Activated naive CD8-positive, alpha-beta T cell treated with anti-CD3 and anti-CD28 coated beads for 36 hours (primary cell): ENCODE measurements at places on chromosomes 1 and 21.
A peak's percentile ranks its signal among the peaks of the same experiment; 100 is the strongest.

- no peak for DNase-seq
Observed at GRCh38 chr1:180616439-180616838, 15.4 kb upstream of the XPR1 start.

- no peak for DNase-seq
Observed at GRCh38 chr1:199205740-199206441, 567.1 kb downstream of the PTPRC start.

DNA sequence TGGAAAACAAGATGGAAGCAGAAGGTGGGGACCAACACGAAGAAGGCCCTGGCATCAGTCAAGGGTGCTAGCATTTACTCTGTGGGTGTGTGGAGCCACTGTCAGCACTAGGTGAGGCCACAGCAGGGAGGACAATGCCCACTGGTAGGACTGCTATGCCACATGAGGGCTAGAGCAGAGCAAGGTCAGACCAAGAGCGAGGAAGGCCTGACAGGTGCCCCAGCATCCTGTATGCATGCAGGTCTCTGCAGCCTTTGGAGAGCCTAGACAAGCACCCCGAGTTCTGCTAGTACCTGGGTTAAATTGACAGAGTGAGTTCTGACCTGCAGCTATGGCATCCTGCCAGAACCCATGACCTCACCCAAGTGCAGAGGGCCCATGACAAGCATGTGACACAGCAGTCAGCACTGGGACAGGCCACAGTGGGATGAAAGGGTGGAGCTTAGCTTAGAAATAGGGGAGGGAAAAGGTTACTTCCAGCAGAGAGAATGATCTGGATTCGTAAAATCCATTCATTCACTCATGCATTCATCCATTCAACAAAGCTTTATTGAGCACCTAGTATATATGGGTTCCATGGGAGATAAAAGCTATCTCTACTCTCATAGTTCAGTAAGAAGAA is 9.0 kb upstream of the CSF1 start:
- no peak for DNase-seq

GRCh38 chr21:26379561-26379960 is 193.5 kb downstream of the CYYR1 start:
- DNase-seq, result no peak

- DNase-seq, result peak; percentile 53
Observed at GRCh38 chr1:90721210-90722194, 4.4 kb upstream of the BARHL2 start.

GRCh38 chr1:26520339-26520738 is 9.2 kb upstream of the RPS6KA1 start:
- no peak for DNase-seq

GRCh38 chr1:51417496-51418383 is 87.4 kb upstream of the TTC39A start:
- DNase-seq, result no peak

GRCh38 chr1:212771341-212771740 is 20.2 kb downstream of the NSL1 start:
- DNase-seq, result no peak

DNA sequence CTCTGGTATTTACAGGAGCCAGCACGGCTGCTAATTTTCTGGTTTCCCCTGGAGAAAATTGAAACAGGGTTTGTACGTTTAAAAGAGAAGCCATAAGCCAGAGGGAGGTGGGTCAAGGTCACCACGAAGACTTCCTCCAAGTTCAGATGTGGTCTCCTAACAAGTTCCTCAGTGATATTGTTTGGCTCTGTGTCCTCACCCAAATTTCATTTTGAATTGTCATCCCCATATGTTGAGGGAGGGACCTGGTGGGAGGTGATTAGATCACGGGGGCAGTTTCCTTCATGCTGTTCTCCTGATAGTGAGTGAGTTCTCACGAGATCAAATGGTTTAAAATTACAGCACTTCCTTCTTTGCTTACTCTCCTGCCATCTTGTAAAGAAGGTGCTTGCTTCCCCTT is 295.4 kb upstream of the DAB1 start:
- no peak for DNase-seq

DNA sequence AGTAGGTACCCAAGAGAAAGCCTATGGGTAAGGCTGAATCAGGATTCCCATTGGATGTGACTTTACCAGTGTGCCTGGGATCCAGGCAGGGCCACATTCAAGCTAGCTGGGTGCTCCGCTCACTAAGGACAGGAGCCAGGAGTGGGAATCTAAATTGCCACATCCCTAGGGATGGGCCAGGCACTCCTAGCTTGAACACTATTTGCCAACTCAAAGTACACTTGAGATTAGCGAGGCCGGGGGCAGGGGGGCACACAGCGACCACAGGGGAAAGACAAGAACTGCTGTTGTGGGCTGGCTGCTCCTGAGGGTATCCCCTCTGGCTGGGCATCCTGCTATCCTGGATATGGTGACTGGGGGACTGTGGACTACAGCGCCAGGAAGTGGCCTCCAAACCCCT is 4.3 kb downstream of the SLC45A3 start:
- DNase-seq, result no peak

GRCh38 chr1:109725510-109725909 is 13.5 kb downstream of the GSTM5 start:
- DNase-seq, result no peak

DNA sequence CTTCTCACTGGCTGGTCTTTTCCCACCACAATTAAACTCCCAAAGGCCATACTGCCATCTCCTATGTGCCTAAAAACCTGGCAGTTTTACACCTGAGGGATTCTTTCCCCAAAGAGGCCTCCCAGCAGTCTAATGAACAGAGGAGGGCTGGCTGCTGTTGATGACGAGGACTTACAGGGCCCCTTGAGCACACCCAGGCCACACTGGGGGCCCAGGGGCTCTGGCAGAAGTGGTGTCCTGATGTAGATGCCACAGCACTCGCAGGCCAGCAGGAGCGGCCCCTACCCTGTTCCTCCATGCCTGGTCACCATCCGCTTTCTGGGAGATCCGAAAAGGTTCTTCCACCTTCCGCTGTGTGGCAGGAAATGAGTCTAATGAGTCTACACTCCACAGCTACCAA is 24.2 kb downstream of the POFUT2 start:
- DNase-seq, result no peak

DNA sequence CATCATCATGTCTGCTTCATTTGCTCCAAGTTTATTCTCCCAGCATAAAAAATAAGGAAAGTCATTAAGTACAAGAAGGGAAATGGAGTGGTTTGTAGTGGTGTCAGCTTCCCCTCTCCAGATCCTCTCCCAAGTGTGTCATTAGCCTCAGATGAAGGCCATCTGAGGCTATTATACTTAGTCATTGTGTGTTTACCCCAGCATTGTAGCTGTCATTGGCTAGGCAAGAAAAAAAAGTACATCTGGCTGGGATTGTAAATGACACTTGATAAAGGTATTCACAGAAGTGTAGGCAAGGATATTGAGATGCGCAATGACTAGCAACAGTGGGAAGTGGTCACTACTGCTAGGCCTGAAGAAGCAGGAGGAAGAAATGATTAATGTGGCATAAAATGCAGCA is 316.9 kb upstream of the SGIP1 start:
- no peak for DNase-seq

DNA sequence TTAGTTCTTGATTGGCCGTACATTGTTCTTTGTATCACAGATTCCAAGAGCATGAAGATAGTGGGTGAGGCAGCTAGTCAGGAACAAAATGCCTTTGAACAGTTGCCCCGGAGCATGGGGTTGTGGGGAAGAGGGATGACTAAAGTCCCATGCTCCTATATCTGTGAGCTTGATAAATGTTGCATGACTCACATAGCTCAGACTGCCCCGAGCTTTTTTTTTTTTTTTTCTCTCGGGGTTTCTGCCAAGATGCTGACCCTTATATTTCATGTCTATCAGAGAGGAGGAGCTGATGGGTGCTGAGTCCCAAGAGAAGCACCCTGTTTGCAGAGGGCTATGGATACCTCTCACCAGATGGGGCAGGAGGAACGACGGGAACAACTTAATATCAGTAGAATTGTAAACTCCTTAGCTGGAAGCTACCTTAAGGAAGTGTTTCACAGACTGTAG is 40.6 kb downstream of the SRRM1 start:
- DNase-seq, result no peak

DNA sequence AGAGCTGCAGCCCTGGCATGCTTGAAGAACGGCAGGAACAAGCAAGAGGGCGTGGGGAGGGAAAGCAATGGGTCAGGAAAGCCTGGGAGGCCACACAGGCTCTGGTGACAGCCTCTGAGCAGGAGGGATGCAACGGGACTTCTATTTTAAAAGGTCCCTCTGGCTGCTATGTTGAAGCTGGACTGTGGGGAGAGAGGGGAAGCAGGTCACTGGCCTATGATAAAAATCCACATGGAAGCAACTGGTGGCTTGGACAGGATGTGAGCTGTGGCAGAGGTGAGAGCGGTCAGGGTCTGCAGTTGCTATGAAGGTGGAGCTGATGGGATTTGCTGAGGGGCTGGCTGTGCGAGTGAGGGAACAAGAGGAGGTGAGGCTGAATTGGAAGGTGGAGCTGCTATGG is 11.2 kb downstream of the PADI1 start:
- DNase-seq, result no peak

DNA sequence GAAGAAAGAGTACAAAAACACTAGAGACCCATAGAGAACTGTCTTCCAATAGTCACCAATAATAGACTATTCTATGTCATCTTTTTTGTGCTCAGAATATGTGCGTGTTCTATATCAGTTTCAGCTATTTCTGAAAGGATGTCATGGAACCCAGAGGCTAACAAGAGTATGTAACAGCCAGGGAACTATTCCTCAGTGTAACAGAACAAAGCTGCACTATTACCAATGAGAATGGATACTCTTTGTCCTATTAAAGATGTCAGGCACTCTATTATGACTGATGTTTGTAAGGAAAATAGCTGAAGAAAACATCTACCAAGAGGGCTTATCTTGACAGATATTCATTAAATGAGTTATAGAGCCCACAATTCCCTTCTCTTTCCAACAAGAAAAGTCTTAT is 8.6 kb upstream of the LRRC8C start:
- DNase-seq, result no peak
